ENCODE measurements at places on chromosomes 12 and 14. TPM values are rescaled to one million over a fixed set of nuclear protein-coding genes. Genes with fewer than 3 reads are reported as not detected.

BATF gene
- total RNA-seq = not detected

- H3K27ac ChIP-seq = peak overlapping the region; percentile 67
- no peak for DNase-seq
- H3K4me3 ChIP-seq = no peak overlapping the region
- H3K36me3 ChIP-seq = no peaks in the 10 kb centered on the region
- no peaks in the 10 kb centered on the region for H3K4me1 ChIP-seq
- H3K27me3 ChIP-seq = no peaks in the 10 kb centered on the region
Measured at GRCh38 chr14:102255401-102256190, 49.4 kb downstream of the MOK start.

DNA sequence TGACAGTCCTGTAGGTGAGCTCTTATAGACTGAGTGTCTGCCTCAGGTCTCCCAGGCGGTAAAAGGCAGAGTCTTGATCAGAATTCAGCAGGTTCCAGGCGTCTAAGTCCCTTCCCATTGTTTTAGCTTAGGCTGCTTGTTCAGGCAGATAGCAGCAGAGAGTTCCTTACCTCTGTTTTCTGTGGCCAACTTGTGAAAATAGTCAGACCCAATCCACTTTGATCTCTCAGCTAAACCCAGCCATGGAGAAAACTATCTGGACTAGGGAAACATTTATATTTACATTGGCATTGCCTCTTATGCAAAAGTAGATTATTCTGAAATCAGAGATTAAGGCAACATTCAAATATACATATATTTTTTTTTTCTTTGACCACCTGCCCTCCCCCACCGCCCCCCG lies 21.4 kb downstream of the CCDC62 start:
- H3K27me3 ChIP-seq = no peaks in the 10 kb centered on the region
- H3K27ac ChIP-seq = no peak overlapping the region
- DNase-seq = no peak
- H3K4me3 ChIP-seq = no peak overlapping the region
- no peaks in the 10 kb centered on the region for H3K36me3 ChIP-seq
- no peaks in the 10 kb centered on the region for H3K4me1 ChIP-seq

DNA sequence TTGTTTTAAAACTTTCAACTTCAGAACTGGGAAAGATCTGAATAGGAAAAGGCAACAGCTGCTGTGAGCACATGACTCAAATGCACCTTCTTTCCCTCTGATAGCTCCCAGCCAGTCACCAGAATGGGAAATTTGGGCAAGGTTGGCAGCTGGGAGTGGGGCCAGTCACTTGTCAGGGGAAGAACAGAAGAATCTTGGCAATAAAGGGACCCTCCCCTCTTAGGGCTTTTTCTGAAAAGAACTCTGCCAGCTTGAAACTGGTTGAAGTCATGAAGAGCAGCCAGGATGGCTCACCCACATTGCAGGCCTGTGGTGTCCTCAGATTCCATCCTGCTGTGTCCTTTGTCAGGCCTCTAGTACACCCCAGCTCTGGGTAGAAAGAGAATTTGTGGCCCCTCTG lies 10.3 kb upstream of the RIC8B start:
- DNase-seq = no peak
- H3K27me3 ChIP-seq = no peaks in the 10 kb centered on the region
- H3K36me3 ChIP-seq = peaks cover 7% of the 10 kb centered on the region
- H3K4me1 ChIP-seq = peaks cover 71% of the 10 kb centered on the region
- H3K27ac ChIP-seq = peak overlapping the region; percentile 13

DNA sequence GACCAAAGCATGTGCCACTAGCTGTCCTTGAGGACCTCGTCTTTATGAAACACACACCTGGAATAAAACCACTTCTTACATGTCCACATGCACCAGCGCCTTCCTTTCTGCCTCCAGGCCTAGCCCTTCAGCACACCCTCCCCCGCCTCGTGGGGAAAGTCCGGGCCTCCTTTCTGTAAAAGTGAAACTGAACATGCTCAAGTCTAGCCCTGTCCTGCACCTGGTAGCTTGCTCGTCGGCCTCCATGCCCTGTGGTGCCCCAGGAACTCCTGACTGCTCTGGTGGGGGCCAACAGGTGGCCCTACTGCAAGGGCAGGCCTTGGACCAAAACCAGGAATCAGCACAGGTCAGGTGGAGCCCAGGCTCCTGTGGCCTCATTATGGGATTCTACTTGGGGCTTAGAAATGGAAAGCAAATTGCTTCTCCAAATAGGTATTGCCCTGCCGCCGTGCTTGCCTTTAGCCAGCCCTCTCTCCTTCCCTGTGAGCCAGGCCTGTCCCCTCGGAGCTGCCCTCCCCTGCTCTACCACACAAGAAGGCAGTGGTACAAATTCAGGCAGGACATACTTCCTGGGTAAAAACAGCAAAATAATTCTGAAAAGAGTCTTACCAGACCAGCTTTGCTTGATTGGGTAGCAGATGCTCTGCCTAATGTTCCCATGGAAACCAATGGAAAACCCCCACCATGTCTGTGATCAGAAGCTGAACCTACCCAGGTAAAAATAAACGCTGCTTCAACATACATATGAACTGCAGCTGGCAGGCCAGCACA lies 43.5 kb downstream of the ERH start:
- H3K27me3 ChIP-seq = no peaks in the 10 kb centered on the region
- H3K4me3 ChIP-seq = no peak overlapping the region
- no peak for DNase-seq
- H3K4me1 ChIP-seq = peaks cover 14% of the 10 kb centered on the region
- no peaks in the 10 kb centered on the region for H3K36me3 ChIP-seq

DNA sequence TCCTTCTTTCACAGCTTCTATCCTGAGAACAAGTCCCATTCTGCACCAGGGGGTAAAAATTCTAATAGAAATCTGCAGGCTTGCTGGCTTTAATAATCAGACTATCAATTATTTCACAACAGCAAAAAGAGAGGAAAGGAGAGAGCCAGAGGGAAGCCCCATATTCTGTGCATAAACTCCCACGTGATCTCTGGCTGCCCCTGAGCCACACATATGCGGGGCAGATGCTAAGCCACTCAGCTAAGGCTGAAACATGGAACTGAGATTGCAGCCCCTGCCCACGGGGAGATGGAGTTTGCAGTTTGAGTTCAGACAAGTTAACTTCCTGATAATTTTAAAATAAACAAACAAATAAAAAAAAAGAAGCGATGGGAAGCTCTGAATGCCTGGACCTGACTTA lies 254.4 kb upstream of the CCDC196 start:
- H3K27me3 ChIP-seq = peaks cover 2% of the 10 kb centered on the region
- peaks cover 7% of the 10 kb centered on the region for H3K36me3 ChIP-seq
- no peak overlapping the region for H3K4me3 ChIP-seq
- peaks cover 4% of the 10 kb centered on the region for H3K4me1 ChIP-seq

Data from neural crest cell (in vitro differentiated cells).